ENCODE measurements at places on chromosomes 4 and X.

- no peak for DNase-seq
Measured at GRCh38 chr4:16417198-16417597, 190.9 kb upstream of the TAPT1 start.

DNA sequence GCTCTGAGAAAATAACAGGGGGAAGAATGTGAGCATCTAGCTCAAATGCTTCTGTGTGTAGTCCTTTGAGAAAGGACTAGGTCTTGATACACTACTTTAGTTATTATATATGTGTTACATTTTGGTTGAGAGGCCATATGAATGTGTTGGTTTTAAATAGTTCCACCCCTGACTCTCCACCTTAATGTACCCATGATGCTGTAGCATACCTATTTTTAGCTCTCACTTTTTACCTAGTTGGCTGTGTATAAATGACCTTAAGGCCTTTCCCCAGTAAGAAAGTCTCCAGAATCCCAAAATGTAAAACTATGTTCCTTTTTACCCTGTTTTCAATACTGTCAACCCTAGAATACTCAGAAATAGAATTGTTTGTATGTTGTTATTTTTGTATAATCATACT, 20.0 kb upstream of the NPNT start:
- no peak for DNase-seq

- DNase-seq, result no peak
Measured at GRCh38 chrX:9141496-9141895, 107.6 kb upstream of the FAM9B start.

- no peak for DNase-seq
Measured at GRCh38 chr4:19776021-19776459, 475.7 kb upstream of the SLIT2 start.
